ENCODE measurements at places on chromosomes 2 and 18.

DNA sequence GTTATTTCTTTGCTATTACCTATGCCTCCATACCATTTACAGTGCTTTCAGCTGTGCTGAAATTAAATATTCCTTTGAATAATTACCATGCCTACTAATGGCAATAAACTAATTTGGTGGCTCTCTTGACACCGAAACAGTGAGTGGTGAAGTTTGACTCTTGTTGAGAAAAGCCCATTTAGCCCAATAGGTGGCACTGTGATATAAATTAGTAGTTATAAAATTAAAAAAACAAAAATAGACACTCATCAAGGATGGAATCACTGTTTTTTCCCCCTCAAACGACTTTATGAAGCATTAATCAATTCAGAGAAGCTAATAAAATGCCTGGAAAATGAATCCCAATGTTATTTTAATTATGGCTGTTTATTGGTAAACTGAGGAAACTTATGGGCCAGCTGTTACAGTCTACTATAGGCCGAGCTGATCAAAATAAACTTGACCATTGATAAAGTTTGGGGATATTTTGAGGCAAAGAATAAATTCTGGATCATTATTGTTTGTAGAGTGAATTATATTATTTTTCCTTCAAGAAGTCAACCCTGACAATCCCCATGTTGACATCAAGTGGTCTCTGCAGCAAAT is 339.6 kb downstream of the TRIB2 start:
- DNase-seq, result no peak

- DNase-seq, result no peak
These were observed 162.1 kb downstream of the MYO3B start for GRCh38 chr2:170339750-170340692.

GRCh38 chr18:40583671-40584070 is 1371.4 kb upstream of the PIK3C3 start:
- no peak for DNase-seq

- no peak for DNase-seq
These were observed 205.2 kb upstream of the LYPD1 start for GRCh38 chr2:132875193-132875592.

GRCh38 chr2:18299423-18300212 is 260.8 kb downstream of the RDH14 start:
- no peak for DNase-seq

- DNase-seq, result no peak
These were observed 59.6 kb downstream of the KCTD18 start for GRCh38 chr2:200450288-200450687.

- DNase-seq, result peak; percentile 91
These were observed 993 bp downstream of the RBMS1 start for GRCh38 chr2:160492401-160493226.

GRCh38 chr2:141994066-141994465 is 136.8 kb downstream of the LRP1B start:
- DNase-seq, result no peak
